Cerebellar cortex (tissue), 1 donor: ENCODE measurements at places on chromosomes 6 and 20.

GRCh38 chr6:33861722-33862121, 57.9 kb upstream of the MLN start:
- no peak for DNase-seq

DNA sequence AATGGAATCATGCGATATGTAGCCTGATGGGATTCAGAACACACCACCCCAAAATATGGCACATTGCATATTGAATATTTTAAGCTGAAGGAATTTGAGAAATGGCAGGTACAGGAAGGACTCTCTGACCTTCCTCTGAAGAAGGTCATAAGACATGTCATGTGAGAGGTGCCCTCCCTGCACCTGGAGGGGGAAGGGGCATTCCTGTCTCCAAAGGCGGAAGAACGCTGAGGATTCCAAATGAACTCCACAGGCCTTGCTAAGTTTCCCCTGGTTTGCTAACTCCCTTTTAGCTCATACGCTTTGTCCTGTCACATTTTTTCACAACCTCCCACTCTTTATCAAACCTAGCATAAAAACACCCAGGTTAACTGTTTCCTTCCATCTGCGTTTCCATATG, 347.8 kb downstream of the CDKAL1 start:
- no peak for DNase-seq

DNA sequence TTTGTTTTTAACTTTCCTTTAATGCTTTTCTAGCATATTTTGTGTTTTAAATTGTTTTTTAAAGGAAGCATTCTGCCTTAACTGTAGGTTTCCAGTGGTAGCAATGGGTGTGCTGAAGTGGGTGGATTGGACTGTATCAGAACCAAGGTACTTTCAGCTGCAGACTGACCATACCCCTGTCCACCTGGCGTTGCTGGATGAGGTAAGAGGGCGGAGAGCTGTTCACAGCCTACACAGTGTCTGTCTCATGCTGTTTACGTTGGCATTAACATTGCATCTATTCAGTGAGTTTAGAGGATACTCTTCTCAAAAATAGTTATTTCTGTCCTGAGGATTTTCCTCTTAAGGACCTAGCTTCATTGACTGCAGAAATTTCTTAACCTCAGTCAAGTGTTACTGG, 11.9 kb downstream of the NELFCD start:
- DNase-seq, result no peak

DNA sequence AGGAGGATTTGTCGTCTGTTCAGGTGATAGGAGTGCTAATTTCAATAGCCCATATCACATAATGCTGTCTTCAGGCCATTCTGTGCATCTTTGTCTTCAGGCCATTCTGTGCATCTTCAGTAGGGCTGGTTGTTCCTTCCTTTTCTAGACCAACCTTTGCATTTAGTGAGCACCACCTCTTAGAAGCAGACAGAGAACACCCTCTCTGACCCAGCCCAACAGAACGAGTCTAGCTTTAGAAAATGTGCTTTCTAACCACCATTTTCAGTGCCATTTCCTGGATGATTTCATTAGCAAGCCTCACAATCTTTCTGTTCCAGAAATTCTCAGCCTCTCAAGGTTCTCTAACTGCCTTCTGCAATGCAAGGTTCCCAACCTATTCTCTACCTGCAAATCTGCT, 215.3 kb upstream of the KCNQ5 start:
- no peak for DNase-seq

DNA sequence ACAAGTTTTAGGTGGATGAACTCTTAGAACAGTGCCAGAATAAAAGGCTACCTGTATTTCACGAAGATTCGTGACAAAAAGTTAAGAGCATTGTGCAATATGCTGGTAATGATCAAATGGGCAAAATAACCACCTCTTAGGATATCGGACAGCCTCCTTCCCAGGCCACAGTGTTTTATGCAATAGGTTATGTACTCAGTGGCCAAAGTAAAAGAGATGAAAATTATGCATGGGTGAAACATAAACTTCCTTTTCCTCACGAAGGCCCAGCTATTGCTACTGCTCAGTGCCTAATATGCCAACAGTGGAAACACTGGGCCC, 153.6 kb upstream of the SIM1 start:
- no peak for DNase-seq
